Stimulated activated CD8-positive, alpha-beta memory T cell treated with anti-CD3 and anti-CD28 coated beads, Interleukin-4, amount 100 ng/mL, for 1 hour (primary cell): ENCODE measurements at places on chromosomes 2 and 18.

DNA sequence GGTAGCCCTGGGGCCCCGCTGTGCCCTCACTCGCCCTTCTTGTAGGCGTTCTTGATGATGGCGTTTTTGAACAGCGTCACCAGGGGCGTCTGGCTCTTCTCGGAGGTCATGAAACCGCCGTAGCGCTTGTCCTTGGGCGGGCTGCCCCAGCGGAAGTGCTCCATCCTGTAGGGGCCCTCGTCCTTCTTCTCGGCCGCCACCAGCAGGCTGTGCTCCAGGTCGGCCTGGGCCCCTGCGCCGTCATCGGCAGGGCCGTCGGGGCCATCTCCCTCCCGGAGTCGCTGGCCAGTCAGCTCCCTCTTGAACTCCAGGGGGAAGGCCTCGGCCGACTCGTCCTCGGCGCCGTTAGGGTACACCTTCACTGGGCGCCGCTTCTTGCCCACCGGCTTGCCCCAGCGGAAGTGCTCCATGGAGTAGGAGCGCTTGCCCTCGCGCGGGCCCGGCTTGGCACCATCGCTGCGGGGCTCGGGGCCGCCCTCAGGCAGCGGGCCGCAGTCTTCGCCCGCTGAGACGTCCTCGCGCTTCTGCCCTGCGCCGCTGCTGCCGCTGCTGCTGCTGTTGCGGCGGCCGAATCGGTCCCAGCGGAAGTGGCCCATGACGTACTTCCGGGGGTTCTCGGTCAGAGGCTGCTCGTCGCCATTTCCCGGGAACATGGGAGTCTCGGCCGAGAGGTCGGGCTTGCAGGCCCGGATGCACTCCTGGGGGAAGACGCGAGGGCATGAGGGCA is 7.2 kb downstream of the POMC start:
- peak; percentile 54 for DNase-seq

DNA sequence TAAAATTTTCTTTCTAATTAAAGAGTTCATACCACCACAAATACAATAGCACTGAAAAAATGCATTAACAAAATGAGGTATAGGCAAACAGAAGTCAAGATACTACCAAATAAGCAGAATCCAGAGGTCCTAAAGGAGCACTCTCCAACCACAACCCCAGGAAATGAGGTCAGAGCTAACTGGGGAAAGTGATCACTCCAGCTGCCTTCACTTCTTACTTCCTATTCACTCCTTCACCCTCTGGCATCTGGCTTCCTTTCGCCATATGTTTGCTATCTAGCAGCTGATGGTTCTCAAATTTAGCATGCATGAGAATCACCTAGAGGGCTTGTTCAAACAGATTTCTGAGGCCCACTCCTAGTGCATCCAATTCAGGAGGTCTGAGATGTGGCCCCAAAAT is 212.6 kb upstream of the ACVR2A start:
- DNase-seq = no peak

DNA sequence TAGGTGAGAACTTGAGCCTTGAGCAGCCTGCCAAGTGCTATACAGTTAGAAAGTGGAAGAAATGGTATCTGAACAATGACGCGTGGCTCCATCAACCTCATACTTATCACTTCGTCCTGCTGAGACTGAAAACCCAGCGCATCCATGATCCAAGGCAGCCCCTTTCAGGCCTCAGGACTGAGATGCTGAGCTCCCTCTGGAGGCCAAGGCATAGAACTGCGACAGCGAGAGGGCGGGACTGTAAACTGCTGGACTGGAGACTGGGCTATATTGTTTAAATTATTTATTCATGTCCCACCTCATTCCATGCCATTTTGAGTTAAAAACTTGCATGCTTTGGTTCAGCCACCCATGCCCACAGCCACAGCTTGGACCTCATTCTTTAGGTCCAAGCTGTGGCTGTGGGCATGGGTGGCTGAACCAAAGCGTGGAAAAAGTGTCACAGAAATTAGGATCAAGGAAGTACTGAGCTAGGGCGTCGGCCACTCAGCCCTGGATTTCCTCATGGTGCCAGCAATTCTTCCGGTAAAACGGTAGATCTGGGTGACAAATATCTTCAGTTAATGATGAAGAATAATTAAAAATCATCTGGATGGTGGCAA is 195.5 kb downstream of the L3MBTL4 start:
- no peak for DNase-seq

- DNase-seq = no peak
Measured at GRCh38 chr2:139924070-139924469, 1143.9 kb upstream of the NXPH2 start.

DNA sequence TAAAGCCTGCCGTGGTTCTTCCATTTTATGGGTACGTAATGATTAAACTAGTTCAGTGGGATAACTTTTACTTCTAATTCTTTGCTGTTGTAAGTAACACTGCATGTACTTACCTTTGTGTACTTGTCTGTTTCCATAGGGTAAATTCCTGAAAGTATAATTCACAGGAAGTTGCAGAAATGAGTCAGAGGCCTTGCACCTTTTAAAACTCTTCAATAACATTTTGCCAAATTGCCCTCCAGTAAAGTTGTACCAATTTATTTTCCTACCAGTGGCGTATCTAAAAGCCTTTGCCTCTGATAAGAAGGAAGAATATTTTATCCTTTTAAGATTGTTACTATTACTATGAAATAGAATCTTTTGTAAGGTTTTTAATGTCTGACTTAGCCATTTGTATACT is 65.1 kb downstream of the CAB39 start:
- no peak for DNase-seq

- no peak for DNase-seq
Measured at GRCh38 chr18:71431171-71431570, 1113.0 kb downstream of the CBLN2 start.

GRCh38 chr2:216300906-216301305 is 71.4 kb downstream of the MARCHF4 start:
- DNase-seq = no peak
